ENCODE measurements at places on chromosomes 3 and 15.
A peak's percentile ranks its signal among the peaks of the same experiment; 100 is the strongest.

DNA sequence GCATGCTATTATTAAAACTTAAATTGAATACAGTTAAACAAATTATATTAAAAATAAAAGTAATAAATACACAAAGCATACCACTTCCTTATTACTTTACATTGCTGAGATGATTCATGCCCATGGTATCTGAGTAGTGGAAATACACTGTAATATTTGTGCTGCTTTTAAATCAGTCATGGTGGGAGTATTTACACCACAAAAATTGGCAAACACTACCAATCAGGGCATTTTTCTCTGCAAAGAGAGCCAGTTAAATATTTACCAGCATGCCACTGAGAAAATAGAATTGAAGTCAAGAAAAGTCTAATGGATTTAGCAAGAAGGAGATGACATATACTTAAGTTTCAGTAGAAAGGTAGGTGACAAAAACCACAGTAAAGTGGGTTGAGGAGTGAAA, 19.6 kb downstream of the PPARG start:
- DNase-seq, result no peak

- no peak for DNase-seq
These were observed 90.0 kb downstream of the ANO10 start for GRCh38 chr3:43531835-43532234.

DNA sequence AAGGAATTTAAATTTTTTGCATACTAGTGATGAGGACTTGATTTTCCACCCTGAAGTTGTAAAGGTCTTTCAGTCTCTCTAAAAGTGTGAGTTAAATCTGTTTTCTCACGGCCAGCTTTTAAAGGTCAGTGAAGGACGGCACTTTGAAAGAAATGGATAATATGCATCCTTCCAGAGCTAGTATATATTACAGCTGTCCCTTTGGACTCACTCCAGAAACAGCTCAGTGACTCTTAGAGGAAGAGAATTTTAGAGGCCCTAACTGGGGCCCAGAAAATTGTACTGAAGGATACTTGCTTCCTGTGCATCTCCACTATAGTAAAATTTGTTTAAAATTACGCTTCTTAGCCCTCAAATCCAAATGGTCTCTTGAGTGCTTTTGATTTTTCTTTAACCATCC, 41.6 kb downstream of the PIK3CA start:
- no peak for DNase-seq

DNA sequence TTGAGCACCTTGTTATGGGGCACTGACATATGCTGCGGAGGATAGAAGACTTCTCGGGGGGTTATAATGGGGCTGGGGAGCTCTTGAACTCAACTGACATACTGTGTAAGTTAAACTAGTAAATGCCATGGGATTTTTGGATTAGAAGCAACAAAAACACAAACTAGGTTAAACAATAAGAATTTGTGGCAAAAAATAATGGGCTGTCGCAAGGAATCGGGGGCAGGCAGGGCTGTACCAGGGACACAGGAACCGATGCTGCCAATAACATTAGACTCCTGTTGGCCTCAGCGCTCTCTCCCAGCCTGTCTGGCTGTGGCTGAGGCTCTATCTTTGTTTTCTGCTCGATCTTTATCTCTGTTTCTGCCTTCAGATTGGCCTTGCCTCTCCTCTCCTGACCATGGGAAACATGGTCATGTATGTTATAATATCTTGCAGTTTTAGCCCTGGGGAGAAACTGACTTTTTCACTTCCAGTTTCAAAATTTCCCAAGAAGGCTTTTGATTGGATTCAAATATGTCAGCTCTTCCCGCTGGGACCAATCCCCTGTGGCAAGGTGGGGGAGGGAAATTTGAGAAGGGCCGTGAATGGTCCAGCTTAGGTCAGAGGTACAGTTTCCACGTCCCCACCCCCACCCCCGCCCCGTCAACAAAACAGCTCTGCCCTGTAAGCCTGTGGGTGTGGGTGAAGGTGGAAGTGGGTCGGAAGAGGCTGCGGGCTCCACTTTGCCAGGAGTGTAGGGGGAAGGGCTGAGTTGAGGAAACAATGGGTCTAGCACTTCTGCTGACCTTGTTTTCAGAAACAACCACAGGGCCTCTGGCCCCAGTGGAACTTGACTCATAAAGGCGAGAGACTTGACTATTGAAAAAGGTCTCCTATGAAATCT, 161.1 kb upstream of the TBL1XR1 start:
- peak; percentile 73 for DNase-seq

- DNase-seq, result no peak
These were observed 899.8 kb downstream of the MCTP2 start for GRCh38 chr15:95131131-95131556.

GRCh38 chr3:47404431-47404876, 23.6 kb downstream of the PTPN23 start:
- no peak for DNase-seq

All from globus pallidus (tissue), 1 donor.